Pulmonary artery endothelial cell (primary cell): ENCODE measurements at places on chromosomes 16 and 17. TPM values are rescaled to one million over a fixed set of nuclear protein-coding genes. Genes with fewer than 3 reads are reported as not detected.

The GP1BA gene
- not detected in 2 replicates for total RNA-seq

The NOD2 gene
- total RNA-seq: 0.26 and 1.2 TPM in 2 replicates

The FBXW10B gene
- 0.21 and 0.59 TPM in 2 replicates for total RNA-seq

The KRT40 gene
- not detected in 2 replicates for total RNA-seq

The SLC16A6 gene
- total RNA-seq: 0.14 and 0.73 TPM in 2 replicates

The TEDC2 gene
- 6.6 and 9.5 TPM in 2 replicates for total RNA-seq

The MAF gene
- 0.32 and 0.40 TPM in 2 replicates for total RNA-seq

The CIAPIN1 gene
- total RNA-seq: 80.8 and 86.7 TPM in 2 replicates

The CUEDC1 gene
- total RNA-seq: 4.4 and 5.2 TPM in 2 replicates

The CALCOCO2 gene
- 30.4 and 58.9 TPM in 2 replicates for total RNA-seq

DNA sequence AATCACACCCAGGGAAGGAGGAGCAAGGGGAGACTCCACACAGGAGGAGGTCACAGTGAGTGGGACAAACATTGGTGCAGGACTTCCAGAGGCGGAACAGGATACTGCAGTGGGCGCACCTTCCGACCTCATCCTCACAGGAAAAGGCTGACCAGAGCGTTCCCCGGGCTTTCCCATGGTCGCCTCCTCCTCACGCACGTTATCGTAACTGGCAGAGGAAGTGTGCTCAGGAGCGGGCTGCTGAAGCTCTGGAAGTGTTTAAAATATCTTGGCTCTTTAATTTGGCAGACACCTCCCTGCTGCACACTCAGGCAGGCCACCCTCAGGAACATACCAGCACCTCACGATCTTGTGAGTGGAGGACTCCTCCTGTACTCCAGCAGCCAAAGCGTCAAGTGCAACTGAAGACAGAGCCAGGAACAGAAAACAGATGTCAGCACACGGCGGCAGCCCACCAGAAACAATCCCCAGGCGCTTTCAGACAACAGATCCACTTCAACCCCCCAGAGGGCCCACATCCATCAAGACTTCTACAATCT, 17.5 kb downstream of the FANCA start:
- DNase-seq: no peak

DNA sequence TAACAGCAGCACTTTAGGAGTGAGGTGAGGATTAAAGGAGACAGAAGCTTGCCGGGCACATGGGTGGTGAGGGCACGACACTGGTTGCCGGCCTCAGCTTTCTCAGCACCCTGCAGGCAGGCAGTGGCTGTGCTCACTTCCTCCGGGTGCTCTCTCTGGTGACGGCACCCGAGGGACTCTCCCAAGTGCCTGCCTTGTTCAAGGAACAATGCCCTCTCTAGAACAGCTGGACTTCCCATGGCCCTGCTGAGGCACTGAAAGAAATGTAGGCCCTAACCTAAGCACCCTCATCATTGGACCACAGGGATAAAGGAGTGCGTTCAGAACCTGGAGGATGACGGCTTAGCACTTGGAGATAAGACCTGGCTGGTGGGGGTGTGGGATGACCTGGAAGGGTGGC, 72.7 kb downstream of the N4BP1 start:
- no peak for DNase-seq

DNA sequence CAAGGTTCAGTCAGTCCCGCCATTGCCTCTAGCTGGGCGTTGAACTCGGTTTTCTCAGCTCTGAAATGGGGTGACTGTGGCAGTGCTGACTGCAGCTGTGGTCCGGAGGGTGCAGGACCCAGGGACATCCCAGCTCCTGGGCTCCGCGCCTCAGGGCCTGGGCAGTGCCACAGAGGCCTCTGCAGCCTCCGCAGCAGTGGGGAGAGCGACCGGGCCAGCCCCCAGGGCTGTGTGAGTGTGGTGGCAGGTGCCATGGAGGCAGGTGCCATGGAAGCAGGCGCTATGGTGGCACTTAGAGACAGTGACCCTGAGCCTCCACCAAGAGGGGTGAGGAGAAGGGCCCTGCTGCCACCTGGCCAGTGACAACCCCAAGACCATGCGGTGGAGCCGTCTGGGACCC, 30.9 kb downstream of the ZNF469 start:
- no peak for DNase-seq

DNA sequence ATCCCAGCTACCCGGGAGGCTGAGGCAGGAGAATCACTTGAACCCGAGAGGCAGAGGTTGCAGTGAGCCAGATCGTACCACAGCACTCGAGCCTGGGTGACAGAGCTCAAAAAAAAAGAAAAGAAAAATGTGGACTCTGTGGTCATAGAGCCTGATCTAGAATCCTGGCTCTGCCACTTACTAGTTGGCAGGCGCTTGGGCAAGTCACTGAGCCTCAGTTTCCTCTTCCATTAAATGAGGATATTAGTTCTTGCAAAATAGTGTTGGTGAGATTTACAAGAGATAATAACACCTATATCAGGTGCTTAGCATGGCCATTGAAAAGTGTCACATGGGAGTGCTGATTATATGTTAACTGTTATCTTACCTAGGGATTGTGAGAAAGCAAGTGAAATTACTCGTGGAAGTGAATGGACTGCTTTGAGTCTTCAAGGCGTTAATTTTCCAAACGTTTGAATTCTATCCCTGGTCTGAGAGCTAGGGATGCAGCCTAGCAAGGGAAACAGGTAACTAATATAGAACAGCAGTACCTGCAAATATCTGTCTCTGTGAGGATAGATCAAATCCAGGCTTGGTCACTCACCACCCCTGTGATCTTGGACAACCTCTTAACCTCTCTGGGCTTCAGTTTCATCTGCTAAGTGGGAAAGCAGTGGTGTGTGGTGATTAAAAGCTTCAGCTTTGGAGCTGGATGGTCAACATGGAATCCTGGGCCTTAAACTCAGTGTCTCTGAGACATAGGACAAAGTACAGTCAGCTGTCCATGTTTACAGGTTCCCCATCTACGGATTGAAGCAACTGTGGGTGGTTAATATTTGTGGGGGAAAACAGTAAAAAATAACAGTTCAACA, 953 bp upstream of the NSMCE1 start:
- DNase-seq: no peak

- no peak for DNase-seq
Observed at GRCh38 chr17:74566132-74566753, 1.1 kb downstream of the CD300H start.

- no peak for DNase-seq
Observed at GRCh38 chr16:86306011-86306644, 204.2 kb upstream of the FOXF1 start.

DNA sequence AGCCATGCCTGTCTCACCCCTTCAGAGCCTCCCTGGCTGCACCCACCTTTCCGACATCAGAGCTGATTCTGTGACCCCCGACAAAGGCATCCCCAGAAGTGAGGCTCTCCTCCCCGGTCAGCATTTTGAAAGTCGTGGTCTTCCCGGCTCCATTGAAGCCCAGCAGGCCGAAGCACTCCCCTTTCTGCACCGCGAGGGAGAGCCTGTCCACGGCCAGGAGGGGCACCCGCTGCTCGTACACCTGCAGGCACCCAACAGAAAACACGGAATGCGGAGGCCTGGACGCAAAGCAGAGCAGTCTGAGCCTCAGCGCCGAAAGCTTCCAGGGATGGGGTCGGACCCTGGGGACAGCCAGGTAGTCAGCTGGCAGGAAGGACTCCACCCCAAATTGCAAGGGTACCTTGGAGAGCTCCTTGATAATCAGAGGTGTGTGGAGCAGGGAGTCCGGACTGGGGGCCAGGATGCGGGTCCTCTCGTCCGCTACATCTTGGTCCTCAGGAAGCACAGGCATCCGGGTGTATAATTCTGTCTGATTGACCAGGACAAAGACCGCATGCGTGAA, 13.1 kb upstream of the RNPS1 start:
- DNase-seq: no peak

DNA sequence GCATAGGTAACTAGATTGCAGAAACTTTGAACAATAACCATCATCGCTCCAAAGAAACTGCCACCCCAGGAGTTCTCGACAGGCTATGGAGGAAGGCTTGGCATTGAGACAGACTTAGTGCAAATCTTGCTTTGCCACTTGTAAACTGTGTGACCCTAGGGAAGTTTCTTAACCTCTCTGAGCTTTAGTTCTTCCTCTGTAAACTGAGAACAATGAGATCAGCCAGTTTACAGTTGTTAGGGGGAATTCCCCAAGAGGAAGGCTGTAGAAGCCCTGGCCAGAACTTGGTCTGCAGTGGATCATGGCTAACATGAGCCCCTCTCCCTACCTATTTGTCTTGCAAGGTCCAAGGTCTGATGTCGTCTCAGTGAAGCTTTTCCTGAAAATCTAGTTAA, 78.9 kb downstream of the NT5M start:
- no peak for DNase-seq

GRCh38 chr17:4839965-4840892, 7.1 kb downstream of the MINK1 start:
- no peak for DNase-seq

DNA sequence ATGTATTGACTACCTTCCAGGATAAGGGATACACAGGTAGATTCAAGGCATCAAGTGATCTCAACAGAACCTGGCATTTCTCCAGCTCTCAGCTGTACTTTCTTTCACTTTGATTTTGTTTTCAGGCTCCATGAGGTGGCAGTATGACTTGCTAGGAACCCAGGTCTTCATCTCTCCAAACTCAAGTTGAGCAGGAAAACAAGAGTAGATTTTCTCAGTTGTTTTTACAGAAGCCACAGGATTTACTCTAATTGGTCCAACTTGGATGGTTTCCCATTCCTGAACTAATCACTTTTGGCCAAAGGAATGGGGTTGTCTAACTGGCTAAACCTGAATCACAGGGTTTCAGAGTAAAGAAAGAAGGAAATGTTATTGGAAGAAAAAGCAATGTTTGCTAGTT, 146.6 kb downstream of the TRIM37 start:
- DNase-seq: no peak

DNA sequence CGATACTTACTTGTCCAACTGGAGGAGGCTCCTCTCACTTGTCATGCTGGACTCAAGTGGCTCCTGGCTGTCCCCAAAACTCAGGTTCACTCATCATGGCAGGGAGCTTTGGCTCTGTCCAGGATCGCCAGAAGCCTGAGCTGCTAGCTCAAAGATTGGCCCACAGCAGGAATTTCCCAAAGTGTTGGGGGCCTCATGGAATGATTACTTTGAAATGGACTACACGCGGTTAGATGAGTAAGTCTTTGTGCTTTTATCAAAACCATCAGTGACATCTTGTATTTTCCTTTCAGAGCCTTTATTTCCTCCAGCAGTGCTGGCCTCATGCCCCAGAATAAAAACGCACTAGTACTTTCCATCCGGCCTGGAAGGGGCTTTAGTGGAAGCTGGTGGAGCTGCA, 29.2 kb upstream of the PHB1 start:
- DNase-seq: no peak

GRCh38 chr17:34781071-34781470, 180.2 kb downstream of the CCT6B start:
- DNase-seq: no peak

DNA sequence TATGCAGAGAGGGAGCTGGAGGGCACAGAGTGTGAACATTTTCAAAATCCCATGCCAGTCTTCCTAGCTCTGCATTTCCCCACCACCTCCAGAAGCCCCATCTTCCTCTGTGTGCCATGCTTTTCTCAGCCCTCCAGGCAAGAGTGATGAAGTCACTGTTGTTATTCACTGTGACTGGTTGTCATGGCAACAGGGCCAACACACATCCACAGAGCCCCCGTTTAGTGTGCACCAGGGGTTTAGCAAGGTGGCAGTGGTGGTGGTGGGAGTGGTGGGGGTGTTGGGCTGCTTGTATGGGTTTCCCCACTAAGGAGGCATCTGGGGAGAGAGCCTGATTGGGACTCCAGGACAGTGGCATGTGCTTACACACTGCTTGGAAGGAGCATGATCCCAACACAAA, 309.9 kb upstream of the ASIC2 start:
- DNase-seq: no peak

DNA sequence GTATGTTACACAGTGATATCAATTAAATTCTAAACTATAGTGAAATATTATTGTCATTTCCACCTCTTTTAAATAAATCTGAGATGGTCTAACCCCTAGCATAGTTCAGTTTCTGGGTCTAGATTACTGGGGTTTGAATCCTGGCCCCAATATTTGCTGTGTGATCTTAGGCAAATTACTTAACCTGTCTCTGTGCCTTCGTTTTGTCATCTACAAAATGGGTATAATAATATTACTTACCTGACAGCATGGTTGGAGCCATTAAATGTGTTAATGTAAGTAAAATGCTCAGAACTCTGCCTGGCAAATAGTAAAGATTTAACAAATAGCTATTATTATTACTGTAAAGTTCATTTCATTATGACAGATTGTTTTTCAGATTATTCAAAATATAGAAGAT, 52.3 kb downstream of the BMERB1 start:
- DNase-seq: no peak
